ENCODE measurements at places on chromosomes 16 and 17.

DNA sequence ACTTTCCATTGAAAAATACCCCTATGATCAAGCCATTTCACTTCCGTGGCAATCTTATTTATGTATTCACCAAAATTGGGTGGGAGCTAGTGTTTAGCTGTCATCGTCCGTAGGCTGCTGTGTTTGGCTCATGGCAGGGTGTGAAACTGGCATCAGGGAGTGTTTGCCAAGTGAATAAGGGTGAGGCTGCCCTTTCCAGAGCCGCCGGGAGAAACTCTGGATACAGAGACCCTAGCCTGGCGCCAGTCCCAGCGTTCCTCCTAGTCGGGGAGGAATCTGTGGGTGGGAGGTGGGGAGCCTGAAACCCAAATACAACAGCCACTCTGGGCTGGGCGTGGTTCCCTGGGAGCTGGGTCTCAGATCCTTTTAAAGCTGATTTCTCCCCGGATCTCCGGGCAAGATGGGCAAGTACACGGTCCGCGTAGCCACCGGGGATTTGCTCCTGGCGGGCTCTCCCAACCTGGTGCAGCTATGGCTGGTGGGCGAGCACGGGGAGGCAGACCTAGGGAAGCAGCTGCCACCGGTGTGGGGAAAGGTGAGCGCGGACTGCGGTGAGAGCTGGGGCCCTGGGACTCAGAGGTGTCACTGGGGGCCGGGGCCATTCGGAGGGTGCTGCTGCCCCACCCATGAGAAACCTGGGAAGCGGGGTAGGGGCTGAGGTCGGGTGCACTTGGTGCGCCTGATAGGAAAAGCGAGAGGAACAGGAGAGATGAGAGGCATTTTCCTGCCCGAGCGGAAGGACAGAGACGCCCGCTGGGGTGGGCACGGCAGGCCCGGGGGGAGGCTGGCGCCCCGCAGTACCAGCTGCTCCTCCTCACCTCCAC is 62.1 kb upstream of the TEKT1 start:
- no peak for DNase-seq

DNA sequence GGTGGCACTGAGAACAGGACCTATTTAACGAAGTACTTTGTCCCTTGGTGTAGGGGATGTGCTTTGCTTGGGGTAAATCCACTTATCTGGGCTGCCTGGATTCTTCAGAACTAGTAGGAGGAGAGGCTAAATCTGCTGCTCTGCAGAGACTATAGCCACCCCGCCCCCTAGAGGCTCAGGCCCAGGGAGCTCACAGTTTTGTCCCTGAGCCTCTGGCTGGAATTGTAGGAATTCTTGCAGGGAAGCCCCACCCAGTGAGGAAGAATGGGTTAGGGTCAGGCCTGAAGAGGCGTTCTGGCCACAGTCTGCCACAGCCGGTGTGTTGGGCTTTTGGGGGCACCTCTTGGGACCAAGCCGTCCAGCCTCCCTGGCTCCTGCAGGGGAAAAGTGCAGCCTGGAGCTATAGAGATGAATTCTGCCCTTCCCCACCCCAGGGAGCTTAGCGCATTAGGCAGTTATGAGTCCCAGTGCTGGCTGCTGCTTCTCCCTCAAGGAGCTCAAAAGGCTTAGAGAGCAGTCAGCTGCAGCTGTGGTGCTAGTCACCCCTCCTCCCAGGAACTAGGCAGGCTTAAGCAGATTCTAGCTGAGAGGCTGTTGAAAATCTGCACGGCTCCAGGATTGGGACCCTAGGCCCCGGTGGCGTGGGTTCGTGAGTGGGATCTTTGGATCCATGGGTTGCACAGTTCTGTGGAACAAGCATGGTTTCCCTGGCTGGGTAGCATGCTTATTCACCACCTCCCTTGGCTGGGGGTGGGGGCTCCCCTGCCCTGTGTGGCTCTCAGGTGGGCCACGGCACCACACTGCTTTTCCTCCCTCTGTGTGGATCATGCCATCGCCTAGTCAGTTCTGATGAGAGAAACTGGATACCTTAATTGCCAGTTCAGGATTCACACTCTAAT is 237.4 kb upstream of the TOM1L1 start:
- no peak for DNase-seq

DNA sequence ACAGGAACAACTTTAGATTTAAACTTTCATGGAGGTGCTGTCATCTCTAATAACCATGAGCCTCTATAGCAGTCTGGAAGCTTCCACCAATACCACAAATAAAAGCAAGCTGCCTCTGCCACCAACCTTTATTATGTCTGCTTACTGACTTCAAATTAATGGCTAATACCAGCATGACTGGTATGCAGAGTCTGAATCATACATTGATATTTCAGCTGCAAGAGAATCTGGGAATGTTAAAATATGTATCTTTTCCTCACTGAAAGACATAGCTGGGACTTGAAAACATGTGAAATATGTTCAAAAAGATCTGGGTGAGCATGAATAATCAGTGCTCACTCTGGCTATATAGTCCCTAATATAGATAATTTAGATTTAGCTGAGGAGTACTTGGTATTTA is 488.6 kb downstream of the CDH8 start:
- DNase-seq: no peak

DNA sequence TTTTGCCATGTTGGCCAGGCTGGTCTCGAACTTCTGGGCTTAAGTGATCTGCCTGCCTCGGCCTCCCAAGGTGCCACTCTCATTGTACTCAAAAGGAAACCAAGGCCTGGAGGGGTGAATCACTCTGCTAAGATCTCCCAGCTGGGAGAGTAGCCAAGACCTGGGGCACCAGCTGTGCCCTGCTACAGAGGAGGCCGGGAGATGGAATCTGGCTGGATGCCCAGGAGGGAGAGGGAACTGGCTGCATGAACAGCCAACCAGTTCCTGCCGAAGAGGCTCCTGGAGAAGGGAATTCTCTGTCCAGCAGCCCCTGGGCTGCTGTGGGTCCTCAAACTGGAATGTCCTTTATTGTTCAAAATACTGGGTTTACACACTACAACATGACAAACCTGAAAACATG is 238.7 kb upstream of the CIBAR2 start:
- DNase-seq: no peak

DNA sequence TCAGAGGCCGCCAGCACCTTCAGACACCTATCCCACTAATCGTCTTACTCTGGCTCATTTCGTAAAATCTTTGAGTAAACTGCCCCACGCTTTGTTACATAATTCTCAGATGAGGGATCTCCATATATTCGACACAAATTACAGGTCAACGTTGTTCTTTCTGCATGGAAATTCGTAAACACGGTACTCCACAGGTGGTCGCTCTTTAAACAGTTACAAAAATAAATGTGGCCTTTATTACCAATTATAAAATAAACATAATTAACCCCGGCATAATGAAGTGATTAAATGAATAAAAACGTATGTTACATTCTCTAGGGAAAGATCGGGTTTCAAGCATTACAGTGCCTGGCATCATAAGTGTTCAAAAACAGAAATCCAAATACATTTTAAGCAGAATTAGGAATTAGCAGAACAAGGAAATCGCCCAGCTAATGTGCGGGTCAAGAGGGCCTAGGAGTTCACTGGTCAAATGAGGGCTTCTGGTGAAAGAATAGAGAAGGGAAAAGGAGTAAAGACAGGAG is 943 bp upstream of the PIP4K2B start:
- no peak for DNase-seq

DNA sequence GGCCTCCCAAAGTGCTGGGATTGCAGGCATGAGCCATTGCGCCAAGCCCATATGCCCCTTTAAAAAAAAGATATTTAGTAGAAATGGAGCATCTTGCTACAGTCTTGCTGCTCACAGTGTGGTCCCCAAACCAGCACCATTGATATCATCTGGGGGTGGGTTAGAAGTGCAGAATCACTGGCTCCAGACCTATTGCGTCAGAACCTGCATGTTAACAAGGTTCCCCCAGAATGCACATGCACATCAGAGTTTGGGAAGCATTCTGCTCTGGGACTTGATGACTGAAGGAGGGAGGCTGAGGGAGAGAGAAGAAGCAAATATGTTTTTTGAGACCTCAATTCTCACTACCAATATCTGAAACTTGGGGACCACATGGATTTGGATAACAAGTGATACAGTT is 16.0 kb upstream of the ARL4D start:
- DNase-seq: no peak

GRCh38 chr17:54899201-54899600 is 1.5 kb upstream of the TOM1L1 start:
- DNase-seq: no peak

- DNase-seq: no peak
Observed at GRCh38 chr17:50276588-50277356, 2.5 kb downstream of the TMEM92 start.

DNA sequence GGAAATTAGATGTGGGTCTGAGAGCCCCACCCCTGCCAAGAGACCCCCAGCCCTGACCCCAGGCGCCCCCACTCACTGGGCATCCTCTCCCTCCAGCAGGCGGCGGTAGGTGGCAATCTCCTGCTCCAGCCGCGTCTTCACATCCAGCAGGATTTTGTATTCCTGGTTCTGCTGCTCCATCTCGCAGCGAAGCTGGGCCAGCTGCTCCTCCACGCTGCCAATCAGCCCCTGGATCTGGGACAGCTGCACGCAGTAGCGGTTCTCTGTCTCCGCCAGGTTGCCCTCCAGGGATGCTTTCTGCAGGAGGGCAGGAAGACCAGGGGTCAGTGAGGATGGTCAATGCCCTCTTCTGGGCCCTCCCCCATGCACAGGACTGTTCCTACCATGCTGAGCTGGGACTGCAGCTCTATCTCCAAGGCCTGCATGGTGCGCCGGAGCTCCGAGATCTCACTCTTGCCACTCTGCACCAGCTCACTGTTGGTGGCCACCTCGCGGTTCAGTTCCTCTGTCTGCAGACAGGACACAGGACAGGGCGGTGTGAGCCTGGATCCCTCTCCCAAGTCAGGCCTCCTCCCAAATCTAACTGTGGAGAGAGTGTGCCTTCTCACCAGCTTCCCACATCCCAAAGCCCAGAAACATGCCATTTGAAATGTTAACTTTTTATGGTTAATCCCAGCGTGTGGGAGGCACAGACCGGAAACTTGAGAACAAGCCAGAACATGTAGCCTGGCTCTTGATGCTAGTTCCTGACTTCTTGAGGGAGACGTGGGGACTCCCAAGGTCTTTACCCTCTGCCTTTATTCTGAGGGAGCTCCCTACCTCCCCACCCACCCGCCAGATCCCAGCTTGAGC is 3.6 kb downstream of the KRT17 start:
- no peak for DNase-seq

DNA sequence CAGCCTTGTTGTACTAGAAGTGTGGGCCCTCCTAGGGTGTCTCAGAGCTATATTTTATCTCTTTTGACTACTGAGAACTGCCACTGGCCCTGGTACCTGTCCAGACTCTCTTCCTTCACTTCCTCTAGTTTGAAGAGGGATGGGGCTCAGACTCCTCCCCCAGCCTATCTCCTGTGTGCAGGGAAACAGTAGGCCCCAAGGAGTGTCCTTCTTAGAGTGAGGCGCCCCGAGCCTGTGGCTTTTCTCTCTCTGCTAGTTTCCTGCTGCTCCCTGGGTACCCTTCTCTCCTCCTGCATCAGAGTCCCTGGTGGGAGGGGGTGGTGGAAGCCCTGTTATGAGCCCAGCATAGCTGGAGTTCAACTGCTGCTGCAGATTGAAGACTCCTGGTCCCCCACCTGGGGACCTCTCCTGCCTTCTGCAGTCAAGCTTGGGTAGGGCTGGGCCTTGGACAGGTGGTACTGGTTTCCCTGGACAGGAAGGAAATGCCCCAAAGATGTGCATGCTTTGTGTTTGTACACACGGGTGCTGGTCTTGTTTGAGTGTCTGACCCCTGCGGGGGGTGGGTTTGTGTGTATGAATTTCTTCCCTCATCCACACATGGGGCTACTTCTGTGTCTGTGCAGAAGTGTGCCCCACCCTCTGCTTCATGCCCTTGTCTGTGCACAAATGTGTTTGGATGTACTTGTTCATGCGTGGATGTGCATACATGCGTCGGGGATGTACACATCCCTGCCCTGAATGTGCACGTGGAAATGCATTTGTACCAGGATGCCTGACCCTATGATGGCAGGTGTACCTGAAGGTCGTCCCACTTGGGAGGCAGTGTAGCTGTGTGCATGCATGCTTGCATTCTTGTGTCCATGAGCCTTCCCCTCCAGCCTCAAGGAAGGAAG is 6.9 kb downstream of the RARA start:
- no peak for DNase-seq

DNA sequence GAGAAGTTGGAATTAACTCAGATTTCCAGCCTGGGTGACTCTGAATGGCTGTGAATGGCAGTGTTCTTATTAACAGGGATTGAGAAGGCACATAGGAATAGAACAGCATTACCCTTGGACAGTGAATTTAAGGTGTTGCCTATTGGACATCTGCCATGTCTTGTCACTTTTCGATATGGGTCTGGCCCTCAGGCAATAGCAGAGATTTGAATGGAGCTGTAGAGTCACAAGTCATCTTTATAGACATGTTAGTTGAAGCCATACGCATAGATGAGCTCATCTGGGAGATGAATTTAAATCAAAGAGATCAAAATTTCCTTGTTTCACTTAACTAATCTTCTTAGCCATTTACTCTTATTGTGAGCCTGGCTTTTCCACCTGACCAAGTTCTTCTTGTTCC is 14.9 kb upstream of the DHRS11 start:
- no peak for DNase-seq

- DNase-seq: no peak
Observed at GRCh38 chr16:3490911-3491629, 4.2 kb downstream of the C16orf90 start.

GRCh38 chr17:43732958-43733357 is 25.6 kb downstream of the SOST start:
- DNase-seq: no peak

DNA sequence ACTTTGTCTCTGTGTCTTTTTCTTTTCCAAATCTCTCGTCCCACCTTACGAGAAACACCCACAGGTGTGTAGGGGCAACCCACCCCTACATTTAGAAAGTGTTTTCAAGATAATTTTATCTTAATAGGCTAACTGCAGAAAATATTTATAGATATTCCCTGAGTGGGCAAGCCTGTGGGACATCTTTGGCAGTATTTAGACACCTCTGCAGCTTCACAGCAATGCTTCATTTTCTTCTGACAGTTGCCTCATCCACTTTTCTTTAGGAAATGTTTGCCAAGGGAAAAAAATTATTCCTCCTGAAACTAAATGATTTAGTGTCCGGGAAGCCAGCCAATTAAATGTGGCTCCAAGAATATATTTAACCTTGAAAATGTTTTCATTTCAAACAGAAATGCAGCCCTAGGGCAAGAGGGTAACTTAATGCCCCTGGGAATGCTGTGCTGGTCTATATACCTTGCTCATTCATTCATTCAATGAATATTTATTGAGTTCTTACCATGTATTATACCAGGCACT is 290.4 kb downstream of the ABCC12 start:
- DNase-seq: no peak

- DNase-seq: no peak
Observed at GRCh38 chr17:8754890-8755289, 3.5 kb downstream of the SPDYE4 start.

- no peak for DNase-seq
Observed at GRCh38 chr17:74767111-74767516, 9.0 kb downstream of the NAT9 start.

Data from activated naive CD8-positive, alpha-beta T cell treated with anti-CD3 and anti-CD28 coated beads, Interleukin-2, amount 50 U/mL, for 16 hours (primary cell).